ENCODE measurements at places on chromosomes 5 and 9.

DNA sequence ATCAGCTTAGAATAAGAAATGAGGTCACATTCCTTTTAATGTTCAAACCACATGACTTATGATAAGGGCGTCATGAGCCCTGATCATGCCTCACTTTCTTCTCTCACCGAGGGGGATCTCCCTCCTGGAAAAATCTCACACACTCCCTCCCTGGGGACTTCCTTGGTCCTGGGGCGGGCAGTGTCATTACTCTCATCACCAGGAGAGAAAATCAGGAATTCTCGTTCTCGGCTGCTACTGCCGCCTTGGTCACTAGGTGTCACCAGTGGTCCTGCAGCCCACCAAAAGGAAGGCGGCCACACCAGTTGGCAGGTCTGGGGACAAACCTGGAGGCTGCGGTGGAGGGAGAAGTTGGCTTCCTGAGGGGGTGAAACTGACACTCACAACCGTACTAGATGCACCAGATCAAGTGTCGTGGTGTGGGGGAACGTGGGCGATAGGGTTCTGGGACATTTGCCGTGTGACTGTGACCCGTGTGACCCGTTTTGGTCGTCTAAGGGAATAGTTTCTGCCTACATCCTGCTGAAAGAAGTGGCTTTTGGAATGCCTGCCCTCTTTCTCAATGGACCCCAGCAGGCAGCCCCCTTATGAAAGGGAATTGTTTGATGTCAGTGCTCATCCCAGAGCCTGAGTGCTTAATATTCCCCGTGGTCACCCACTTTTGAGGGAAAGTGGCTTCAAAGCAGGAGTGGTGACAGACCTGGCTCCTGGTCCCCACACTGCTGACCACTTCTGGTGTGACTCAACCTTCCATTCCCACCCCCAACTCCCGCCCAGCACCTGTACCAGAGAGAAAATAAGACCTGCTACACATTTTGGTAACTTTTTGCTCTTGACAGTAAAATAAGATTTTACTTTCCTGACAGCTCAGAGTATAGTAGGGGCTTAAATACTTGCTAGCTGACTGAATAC lies 63.2 kb downstream of the ACER2 start:
- DNase-seq: peak; percentile 12

DNA sequence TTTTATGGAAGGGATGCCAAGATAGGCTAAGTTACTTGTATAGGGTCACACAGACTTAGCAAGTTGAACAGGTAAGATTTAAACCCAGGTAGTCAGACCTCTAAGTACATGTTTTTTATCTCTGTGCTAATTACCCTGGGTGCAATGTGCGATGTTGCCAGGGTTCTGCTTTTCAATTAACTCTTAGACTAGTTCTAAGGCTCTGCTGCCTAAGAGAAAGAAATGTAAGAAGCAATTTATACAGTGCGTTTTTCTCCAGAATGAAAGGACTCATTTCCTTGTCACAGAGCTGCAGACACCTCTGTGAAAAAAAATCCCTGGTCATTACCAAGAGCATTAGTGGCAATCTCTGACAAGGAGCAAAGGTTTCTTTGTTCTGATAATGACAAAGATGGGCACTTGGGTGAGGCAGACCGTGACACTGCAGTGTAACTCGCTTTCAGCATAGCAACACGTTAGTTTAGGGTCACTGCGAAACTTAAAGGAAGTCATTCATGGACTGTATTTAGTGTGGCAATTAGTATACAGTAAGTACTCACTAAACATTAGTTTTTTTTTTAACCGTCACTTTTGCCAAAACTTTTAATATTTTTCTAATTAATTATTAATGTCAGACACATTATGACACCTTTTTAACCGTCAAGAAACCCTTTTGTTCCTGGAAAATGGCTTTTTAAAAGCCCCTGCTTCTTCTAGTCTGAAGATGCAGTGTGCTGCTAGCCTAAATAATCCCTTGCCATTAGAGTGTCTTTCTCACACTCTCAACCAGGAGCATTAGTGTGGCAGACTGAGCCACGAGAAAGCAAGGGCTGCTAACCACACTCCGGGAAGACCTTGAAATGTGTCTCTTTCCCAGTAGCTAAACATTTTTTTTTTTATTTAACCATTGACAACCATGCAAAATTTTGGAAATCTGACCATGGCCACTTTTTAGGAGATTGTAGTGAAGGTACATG lies 520.0 kb upstream of the C9orf72 start:
- DNase-seq: no peak

- DNase-seq: no peak
These were observed 88.4 kb downstream of the AK8 start for GRCh38 chr9:132789719-132790118.

GRCh38 chr5:67297802-67298532 lies 101.4 kb upstream of the CD180 start:
- DNase-seq: no peak

- no peak for DNase-seq
These were observed 138.2 kb downstream of the PDZD2 start for GRCh38 chr5:31776976-31777651.

- DNase-seq: no peak
These were observed 1576.5 kb downstream of the EFNA5 start for GRCh38 chr5:106094204-106094607.

GRCh38 chr9:93020771-93021670 lies 37.5 kb upstream of the SUSD3 start:
- no peak for DNase-seq

- DNase-seq: no peak
These were observed 153.3 kb downstream of the PJA2 start for GRCh38 chr5:109256486-109256885.

GRCh38 chr9:92671323-92671722 lies 1.4 kb upstream of the IPPK start:
- DNase-seq: no peak

- DNase-seq: no peak
These were observed 60.4 kb downstream of the MTAP start for GRCh38 chr9:21862871-21863270.

GRCh38 chr5:134565791-134566740 lies 40.6 kb downstream of the JADE2 start:
- DNase-seq: no peak

- no peak for DNase-seq
These were observed 6.4 kb upstream of the AGPAT2 start for GRCh38 chr9:136693490-136694162.

DNA sequence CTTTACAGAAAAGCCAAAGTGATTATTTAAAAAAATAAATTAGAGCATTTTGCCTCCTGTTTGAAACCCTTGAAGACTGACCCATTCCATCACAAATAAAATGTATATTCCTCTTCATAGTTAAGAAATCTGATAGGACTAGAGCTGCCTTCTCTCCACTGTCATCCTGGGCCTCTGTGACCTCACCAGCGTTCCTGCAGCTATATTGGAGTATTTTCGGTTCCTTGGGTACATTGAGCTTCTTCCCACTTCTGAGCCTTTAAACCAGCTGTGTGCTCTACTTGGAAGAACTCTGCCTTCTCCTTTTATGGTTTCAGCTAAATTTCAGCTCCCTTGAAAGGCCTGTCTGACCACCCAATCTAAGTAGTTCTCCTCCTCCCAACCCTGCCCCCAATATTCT lies 99.1 kb upstream of the ABCA1 start:
- no peak for DNase-seq

DNA sequence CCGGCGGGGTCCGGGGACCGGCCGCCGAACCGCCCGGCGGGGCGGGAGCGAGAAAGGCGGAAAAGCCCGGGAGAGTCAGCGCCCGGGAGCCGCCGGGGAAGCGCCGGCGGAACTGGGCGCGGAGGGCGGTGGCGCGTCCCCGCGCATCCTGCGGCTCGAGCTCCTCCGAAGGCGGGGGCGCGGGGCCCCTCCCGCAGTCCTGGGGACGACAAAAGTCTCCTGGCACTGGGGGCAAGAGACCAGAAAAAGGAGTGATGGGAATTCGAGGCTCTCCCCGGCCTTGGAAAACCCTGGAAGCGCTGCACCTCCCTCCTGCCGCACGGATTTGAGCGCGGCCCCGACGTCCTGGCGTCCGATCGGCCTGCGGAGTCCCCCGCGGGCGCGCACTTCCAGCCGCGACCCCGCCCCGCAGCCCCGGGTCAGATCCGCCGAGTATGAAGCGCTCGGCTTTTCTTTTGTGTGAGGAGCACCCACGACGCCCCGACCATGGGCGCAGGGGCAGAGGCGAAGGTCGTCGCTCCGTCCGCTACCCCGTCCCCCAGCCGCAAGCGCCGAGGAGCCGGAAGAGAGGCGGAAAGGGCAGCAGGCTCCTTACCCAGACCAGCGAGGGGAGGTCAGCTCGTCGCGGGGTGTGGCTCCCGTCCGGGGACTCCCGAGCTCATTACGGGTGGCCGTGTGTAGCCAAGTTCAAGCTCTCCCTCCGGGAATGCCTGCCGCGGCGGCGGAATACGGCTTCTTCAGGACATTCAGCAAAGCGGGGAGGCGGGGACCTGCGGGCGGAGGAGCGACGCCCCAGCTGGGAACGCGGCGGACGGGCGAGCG lies at the start of gene EPB41L4A:
Gene EPB41L4A, minus strand, starts transcription at position 114 of the 822 bp plus-strand sequence. CDS start 238 bp downstream, outside the sequence.
- no peak for DNase-seq

- no peak for DNase-seq
These were observed 20.0 kb upstream of the TEK start for GRCh38 chr9:27088981-27089380.

- DNase-seq: no peak
These were observed 241.5 kb downstream of the PDZD2 start for GRCh38 chr5:31880449-31880848.

DNA sequence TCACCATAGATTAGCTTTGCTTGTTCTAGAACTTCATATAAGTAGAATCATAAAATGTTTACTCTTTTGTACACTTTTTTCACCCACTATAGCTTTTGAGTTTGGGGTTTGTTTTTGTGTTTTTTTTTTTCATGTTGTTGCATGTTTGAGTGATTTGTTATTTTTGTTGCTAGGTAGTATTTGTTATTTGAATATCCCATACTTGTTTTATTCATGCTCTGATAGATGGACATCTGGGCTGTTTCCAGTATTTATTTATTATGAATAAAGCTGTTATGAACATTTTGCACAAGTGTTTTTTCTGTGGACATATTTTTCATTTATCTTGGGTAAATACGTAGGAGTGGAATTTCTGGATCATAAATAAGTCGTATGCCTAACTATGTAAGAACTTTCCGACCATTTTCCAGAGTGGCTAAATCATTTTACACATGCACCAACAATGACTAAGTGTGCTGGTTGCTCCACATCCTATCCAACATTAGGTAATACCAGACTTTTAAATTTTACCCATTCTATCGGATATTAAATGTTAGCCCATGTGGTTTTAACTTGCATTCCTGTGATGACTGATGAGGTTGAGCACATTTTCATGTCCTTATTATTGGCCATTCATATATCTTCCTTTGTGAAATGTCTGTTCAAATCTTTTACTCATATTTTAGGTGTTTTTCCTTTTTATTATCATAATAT lies 69.1 kb upstream of the NR4A3 start:
- no peak for DNase-seq

DNA sequence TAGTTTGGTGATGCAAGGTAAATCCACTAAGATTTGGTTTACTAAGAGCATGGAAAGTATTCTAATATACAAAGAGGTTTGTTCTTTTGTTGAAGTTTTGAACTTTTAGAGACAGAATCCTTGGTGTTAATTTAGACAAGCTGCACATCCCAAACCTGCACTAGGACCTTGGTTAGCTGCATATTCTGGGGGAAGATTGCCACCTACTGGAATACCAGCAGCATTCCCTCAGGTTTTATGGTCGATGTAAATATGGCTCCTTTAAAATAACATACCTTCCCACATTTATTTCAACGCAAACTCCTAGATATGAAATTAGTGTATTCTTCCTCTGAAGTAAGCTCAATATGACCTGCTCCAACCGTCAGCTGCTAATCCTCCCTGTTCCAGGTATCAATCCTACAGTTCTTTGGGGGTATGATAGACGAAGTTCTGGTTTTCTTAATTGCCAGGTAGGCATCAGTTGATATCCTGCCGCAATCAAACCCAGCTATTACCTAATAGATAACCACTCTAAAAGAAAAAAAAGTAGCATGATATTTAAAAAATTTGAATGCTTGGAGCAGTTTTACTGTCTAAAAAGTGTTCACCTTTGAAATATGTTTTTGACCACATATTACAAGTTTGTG lies 624.1 kb downstream of the ISL1 start:
- DNase-seq: no peak

DNA sequence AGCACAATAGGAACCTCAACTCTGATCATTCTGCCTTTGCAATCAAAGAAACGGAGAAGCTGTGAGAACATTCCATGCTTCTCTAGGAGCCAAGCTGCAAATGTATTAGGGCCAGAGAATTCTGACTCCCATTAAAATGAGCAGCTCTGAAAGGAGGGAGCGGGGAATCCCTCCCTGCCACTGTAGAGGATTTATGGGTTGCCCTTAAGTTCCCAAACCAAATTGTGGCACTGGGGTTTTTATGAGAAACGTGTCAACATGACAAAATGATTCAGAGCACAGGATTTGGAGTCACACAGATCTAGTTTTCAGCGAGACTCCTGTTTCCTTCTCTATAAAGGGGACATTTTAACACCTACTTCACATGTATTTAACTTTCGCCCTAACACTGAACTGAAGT lies 1.8 kb downstream of the IL6ST start:
- DNase-seq: no peak

- DNase-seq: no peak
These were observed 204.8 kb downstream of the HCN1 start for GRCh38 chr5:45491368-45491767.

DNA sequence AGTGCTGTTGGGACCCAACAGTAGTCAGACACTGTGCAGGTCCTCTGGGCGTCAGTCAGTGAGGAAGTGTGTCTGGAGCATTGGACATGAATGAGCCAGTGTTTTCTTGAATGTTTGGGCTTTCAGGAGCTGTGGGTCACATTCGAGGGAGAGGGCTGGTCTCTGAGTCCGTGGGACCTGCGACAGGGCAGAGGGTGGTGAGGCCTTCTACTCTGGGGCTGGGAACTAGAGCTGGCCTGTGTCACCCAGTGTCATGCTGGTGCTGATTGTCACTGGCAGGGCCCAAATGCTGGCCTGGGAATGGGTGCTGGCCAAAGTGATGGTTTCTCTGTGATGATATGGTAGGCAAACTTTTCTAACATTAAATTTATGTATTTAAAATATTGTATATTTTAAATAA lies 10.3 kb downstream of the POLR1E start:
- DNase-seq: no peak

DNA sequence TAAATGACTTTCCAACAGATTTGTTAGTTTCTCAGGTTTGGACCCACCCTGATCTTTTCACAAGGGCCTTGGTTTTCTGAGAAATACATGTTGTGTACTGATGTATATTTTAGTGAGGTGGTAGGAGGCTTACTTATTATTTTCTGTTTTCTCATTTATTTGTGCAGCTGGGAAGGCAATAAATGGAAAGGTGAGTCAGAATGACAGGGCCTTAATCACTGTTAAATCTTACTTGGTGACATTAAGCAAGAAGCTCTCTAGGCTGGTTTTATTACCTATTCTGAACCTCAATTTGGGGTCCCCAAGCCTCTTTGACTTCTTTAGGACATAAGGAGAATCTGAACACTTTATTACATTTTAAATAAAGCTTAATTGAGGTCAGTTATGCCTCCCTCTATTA lies 214.0 kb upstream of the DAB2 start:
- DNase-seq: no peak

DNA sequence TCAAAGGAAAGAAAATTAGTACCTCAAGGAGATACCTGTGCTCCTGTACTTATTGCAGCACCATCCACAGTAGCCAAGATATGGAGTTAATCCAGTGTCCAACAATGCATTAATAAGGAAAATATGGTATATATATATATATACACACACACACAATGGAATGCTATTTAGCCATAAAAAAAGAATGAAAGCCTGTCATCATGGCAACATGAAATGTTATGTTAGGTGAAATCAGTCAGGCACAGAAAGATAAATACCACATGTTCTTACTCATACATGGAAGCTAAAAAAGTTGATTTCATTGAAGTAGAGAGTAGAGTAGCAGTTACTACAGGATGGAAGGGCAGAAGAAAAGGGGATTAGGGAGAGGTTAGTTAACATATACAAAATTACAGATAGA lies 601.5 kb downstream of the ANXA1 start:
- DNase-seq: no peak
